ENCODE measurements at places on chromosomes 7 and 10. TPM values are rescaled to one million over a fixed set of nuclear protein-coding genes. Genes with fewer than 3 reads are reported as not detected.

CYTH3 gene
- total RNA-seq = 56.0 TPM

HOXA5 gene
- total RNA-seq = not detected

HOXA2 gene
- total RNA-seq = not detected

CAV1 gene
- 524 TPM for total RNA-seq

ZKSCAN1 gene
- 34.4 TPM for total RNA-seq

HOXA4 gene
- not detected for total RNA-seq

JAKMIP3 gene
- 0.19 TPM for total RNA-seq

C10orf53 gene
- not detected for total RNA-seq

HABP2 gene
- total RNA-seq = not detected

GJD4 gene
- total RNA-seq = not detected

ATG9B gene
- total RNA-seq = 0.25 TPM

WIPF3 gene
- total RNA-seq = not detected

VWC2 gene
- not detected for total RNA-seq

TRPV5 gene
- total RNA-seq = not detected

LLCFC1 gene
- total RNA-seq = not detected

TLX1 gene
- total RNA-seq = not detected

SEMA4G gene
- total RNA-seq = 0.94 TPM

AOAH gene
- not detected for total RNA-seq

DAGLB gene
- total RNA-seq = 9.0 TPM

HBP1 gene
- total RNA-seq = 76.9 TPM

PHKG1 gene
- total RNA-seq = 1.1 TPM

CNPY1 gene
- total RNA-seq = not detected

MBL2 gene
- total RNA-seq = not detected

LRRTM3 gene
- total RNA-seq = not detected

SAP25 gene
- total RNA-seq = not detected

CCL26 gene
- not detected for total RNA-seq

TAF3 gene
- 3.6 TPM for total RNA-seq

RADIL gene
- 0.19 TPM for total RNA-seq

CLRN3 gene
- total RNA-seq = not detected

RAB18 gene
- 43.7 TPM for total RNA-seq

GOLGA7B gene
- not detected for total RNA-seq

PRPS1L1 gene
- total RNA-seq = not detected

MMP21 gene
- total RNA-seq = 0.15 TPM

OR2A1 gene
- not detected for total RNA-seq

HOXA13 gene
- total RNA-seq = not detected

TYW1B gene
- 0.88 TPM for total RNA-seq

WDR86 gene
- total RNA-seq = 2.4 TPM

COL28A1 gene
- total RNA-seq = 0.44 TPM

SPAM1 gene
- not detected for total RNA-seq

HOXA10 gene
- total RNA-seq = not detected

PMS2 gene
- total RNA-seq = 14.1 TPM

Measured in cardiac ventricle fibroblast (primary cell).